ENCODE measurements at places on chromosomes 4 and X. TPM values are rescaled to one million over a fixed set of nuclear protein-coding genes. Genes with fewer than 3 reads are reported as not detected.

PGRMC1 gene
- total RNA-seq: 102 TPM

PJA1 gene
- total RNA-seq: 18.8 TPM

SUPT20HL2 gene
- 0.12 TPM for total RNA-seq

CT45A1 gene
- total RNA-seq: not detected

CCDC160 gene
- not detected for total RNA-seq
